ENCODE measurements at places on chromosomes 13 and 19. TPM values are rescaled to one million over a fixed set of nuclear protein-coding genes. Genes with fewer than 3 reads are reported as not detected.

Gene ERVK3-1
- 79.5 TPM for total RNA-seq

Gene CACNG6
- total RNA-seq, result not detected

Gene ZNF728
- not detected for total RNA-seq

DNA sequence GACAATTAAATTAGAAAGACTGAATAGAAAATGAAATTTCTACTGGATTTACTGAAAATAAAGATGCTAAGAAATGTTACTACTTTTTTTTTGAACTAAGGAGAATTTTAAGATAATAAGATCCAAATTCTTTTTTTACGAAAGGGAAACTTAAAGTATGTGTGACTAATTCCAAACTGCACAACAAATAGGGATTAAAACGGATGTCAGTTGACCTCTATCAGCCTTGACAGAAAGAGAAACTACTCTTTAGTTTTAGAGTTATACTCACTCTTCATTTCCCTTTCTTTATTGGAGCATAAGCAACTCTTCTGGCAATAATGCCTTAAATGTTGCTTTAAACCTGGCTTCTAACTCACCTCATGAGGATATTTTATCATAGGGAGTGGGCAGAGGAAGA is 273.8 kb downstream of the SLITRK6 start:
- no peak for DNase-seq

- no peak for DNase-seq
Observed at GRCh38 chr19:13666165-13666564, 98.2 kb upstream of the MRI1 start.
